ENCODE measurements at places on chromosomes 1 and 21. TPM values are rescaled to one million over a fixed set of nuclear protein-coding genes. Genes with fewer than 3 reads are reported as not detected.

CHI3L2 gene
- total RNA-seq, result 0.57 TPM

FCAMR gene
- total RNA-seq, result not detected

CSTB gene
- 700 TPM for total RNA-seq

PLD5 gene
- total RNA-seq, result 0.57 TPM

HUNK gene
- 0.40 TPM for total RNA-seq

DNA sequence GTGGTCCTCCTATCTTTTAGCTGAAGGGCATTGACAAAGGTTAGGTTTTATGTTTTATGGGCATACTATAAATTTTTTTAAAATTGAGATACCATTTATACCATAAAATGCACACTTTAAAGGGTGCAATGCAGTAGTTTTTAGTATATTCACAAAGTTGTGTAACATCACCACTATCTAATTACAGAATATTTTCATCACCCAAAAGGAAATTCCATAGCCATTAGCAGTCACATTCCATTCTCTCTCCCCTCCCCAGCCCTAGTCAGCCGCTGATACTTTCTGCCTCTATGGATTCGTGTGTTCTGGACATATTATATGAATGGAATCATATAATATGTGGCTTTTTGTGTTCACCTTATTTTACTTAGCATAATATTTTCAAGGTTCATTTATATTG, 135.8 kb upstream of the B3GALT2 start:
- no peaks in the 10 kb centered on the region for H3K4me1 ChIP-seq
- no peak overlapping the region for H3K4me3 ChIP-seq
- H3K27ac ChIP-seq, result no peak overlapping the region
- DNase-seq, result no peak

GRCh38 chr1:213414911-213415310, 363.9 kb downstream of the RPS6KC1 start:
- no peaks in the 10 kb centered on the region for H3K4me1 ChIP-seq
- H3K27ac ChIP-seq, result no peak overlapping the region
- H3K36me3 ChIP-seq, result no peaks in the 10 kb centered on the region
- H3K4me3 ChIP-seq, result no peak overlapping the region

DNA sequence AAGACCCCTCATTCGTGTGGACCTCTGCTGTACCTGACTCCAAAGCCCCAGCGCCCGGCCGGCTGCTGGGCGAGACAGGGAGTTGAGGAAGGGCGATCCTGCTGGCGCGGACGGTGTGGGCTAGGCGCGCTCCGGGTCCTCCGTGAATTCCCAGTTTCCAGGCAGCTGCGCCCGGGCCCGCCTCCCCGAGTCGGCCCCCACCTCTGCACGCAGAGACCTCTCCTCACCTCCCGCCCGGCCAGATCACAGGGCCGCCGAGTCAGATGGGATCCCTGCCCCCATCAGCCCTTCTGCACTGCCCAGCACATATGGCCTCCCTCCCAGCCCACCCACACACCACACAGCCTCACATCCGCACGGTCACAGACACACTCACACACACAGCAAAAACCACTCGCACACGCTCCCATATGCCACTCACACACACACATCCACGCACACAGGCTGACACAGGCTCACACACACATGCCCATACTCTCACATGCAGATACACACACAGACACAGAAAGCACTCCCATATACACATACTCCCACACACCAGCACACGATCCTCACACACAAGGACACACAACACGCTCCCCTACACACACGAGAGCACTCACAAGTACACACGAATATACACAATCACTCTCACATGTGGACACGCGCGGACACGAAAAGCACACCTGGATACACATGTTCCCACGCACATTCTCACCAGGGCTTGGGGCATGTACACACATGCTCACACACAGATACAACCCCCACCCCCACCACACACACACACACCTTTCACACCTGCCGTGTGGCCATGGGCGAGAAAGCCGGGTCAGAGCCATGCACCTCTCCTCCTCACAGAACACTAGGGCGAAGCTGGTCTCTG, 7.2 kb upstream of the GUCA2B start:
- H3K4me1 ChIP-seq, result no peaks in the 10 kb centered on the region
- H3K27me3 ChIP-seq, result no peaks in the 10 kb centered on the region
- no peak overlapping the region for H3K27ac ChIP-seq
- no peaks in the 10 kb centered on the region for H3K36me3 ChIP-seq

- H3K4me1 ChIP-seq, result no peaks in the 10 kb centered on the region
- no peak overlapping the region for H3K27ac ChIP-seq
- no peaks in the 10 kb centered on the region for H3K27me3 ChIP-seq
- DNase-seq, result no peak
- H3K4me3 ChIP-seq, result no peak overlapping the region
These were observed 318.5 kb upstream of the DUSP10 start for GRCh38 chr1:222060210-222060916.

DNA sequence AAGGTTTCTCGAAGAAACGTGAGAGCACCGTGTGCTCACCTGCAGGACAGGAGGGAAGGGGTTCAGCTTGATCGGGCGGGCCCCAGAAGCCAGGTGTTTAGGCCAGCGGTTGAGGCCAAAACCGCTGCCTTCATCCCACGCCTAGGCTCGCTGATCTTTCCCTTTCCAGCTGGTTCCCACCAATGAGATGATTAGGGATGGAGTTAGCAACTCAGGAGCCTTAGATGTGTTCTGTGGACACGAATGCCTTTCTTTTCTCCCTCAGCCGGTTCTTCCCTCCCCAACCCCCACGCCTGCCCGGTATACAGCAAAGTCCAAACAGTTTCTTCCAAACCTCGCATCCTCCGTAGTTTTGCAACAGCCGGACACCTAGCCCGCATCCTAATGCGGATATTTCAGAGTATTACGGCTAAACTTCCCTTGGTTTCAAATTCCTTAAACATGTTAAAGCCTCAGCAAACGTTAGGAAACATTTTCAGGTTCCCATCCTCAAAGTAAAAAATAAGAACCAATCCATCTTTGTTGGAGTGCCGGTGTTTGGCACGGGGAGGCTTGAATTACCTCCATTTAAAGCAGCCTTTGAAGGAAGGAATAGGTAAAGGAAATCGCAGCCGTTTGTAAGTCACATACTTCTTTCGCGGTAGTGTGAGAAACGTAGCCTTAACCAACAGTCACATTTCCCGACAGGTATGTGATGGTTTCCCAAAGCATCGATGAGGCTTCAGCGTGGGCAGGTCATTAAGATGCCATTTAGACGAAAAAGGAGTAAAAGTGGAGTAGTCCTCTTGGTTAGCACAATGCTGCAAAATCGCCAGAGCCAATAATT, 1.1 kb downstream of the LRRC8C start:
- H3K27ac ChIP-seq, result peak overlapping the region; percentile 85
- H3K36me3 ChIP-seq, result no peaks in the 10 kb centered on the region
- peaks cover 12% of the 10 kb centered on the region for H3K27me3 ChIP-seq
- H3K4me1 ChIP-seq, result peaks cover 4% of the 10 kb centered on the region
- no peak for DNase-seq

DNA sequence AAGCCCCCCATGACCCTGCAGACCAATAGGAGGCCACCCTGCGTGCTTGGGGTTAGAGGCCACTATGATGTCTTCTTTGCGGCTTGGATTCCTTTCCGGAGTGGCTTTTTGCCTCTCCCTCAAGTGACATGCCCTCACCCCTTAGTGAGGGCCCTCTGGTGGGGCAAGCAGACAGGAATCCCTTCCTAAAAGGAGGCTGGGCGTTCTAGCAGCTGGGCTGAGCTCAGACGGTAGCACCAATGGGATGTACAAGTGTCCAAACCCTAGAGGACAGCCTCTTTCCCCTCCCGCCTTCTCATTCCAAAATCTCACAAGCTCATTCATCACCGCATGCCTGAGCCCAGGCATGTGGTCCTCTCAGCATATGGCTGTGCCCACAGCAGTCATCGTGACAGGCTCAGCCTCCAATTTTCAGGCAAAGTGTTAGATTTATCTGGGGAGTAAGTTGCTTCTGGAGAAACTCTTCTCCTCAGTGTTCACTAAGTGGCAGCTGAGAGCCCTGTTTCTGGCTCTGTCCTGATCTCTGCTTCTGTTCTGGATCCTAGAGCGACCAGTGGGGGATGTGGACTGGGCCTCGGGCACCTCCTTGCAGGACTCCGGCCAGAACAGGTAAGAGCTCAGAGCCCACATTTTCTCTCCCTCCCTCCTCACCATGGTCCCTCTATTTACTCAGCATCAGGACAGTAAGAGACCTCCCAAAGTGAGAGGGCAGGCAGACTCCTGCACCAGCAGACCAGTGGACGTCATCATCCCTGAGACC, 4.8 kb downstream of the KIAA1614 start:
- DNase-seq, result no peak
- no peak overlapping the region for H3K4me3 ChIP-seq
- no peaks in the 10 kb centered on the region for H3K27me3 ChIP-seq
- no peaks in the 10 kb centered on the region for H3K36me3 ChIP-seq
- no peak overlapping the region for H3K27ac ChIP-seq

GRCh38 chr1:40107290-40107959, 10.4 kb upstream of the PPT1 start:
- H3K27me3 ChIP-seq, result no peaks in the 10 kb centered on the region
- H3K27ac ChIP-seq, result no peak overlapping the region
- H3K4me1 ChIP-seq, result peaks cover 9% of the 10 kb centered on the region
